ENCODE measurements at places on chromosomes 2 and 18.

DNA sequence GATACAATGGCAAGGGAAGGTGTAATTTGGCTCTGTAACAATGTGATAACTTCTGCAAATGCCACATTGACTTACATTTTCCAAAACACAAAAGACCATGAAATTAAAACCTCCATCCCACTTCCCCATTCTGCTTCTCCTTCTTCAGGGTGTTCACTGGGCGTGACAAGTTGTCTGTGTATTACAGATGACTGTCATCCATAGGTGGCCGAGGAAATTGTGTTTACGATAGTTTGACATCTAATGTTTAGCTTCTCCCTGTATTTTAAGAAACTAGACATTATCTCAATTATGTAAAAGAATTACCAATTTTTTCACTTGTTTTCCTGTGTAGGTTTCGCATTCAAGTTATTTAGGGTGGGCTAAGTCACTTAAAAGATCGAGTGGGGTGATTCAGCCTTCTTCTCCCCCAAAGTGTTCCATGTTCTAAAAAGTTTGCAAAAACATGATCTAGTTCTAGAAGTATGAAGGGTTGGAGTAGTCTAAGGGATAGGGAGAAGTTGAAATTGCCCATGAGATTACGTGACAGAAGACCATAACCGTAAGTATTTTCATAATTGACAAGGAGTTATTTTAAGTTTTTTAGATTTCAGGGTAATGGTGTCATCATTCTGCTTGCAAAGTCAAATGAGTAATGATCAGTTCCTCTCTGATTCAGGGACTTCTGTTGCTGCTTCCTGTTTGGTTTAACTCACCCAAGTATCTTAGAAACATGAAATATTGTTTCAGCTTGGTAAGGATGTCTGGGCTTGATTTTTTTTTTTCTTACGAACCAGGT, 25.2 kb upstream of the CYTIP start:
- no peak for DNase-seq

GRCh38 chr2:113848758-113849415, 41.0 kb upstream of the ACTR3 start:
- no peak for DNase-seq

DNA sequence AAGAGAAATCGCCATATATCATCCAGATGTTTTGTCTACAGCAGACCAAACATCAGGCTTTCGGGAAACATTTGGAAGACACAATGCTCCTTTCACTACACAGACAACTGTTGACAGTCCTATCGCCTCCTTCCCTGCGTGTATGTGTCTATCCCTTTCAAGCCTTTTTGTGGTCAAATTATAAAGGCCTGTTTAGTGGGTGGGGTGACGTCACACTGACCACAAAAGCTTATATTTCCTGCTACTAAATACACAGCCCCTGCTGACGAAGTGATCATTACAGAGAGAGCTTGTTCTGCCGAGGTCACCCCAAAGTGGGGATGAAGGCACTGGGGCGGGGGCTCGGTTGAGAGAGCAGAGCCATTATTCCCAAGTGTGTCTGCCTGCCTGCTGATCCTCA, 302.7 kb upstream of the TNP1 start:
- DNase-seq: no peak

- peak; percentile 41 for DNase-seq
Measured at GRCh38 chr18:46412916-46413315, 244.1 kb downstream of the LOXHD1 start.

- DNase-seq: no peak
Measured at GRCh38 chr2:120228503-120228902, 5.3 kb upstream of the TMEM185B start.

DNA sequence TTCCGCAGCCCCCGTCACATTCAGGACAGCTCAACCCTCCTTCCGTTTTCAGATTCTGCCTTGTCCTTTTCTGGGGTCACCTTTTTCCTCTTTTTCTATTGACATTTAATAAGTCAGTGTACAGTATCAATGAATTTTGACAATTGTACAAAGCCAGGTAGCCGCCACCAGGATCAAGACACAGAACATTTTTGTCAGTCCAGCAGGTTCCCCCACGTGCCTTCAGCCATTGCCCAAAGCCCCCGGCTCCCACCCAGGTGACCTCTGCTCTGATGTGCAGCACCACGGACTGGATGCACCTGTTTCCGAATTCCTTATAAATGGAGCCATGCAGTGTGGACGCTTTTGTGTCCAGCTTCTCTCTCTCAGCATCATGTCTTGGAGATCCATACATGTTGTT, 30.0 kb downstream of the CROCC2 start:
- DNase-seq: no peak

DNA sequence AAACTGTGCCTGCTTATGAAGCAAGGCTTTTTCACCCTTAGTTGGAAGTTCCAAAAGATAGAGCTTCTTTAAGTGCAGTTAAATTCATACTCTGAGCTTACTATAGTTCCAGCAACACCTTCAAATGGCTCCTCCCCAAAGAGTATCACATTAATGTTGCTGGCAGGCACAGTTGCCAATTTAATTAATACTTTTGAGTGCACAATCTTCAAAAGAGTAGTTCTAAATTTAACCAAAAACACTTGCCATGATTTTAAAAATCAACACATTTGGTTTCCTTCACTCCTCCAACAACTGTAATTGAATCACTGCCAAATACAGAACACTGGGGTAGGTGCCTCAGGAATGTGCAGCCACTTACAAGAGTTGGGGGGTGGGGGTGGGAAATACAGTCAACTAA, 150.6 kb upstream of the UBE2E3 start:
- peak; percentile 34 for DNase-seq

- DNase-seq: peak; percentile 45
Measured at GRCh38 chr18:8480506-8481328, 128.5 kb upstream of the RAB12 start.

GRCh38 chr2:235168174-235168979, 216.6 kb downstream of the SH3BP4 start:
- DNase-seq: no peak

DNA sequence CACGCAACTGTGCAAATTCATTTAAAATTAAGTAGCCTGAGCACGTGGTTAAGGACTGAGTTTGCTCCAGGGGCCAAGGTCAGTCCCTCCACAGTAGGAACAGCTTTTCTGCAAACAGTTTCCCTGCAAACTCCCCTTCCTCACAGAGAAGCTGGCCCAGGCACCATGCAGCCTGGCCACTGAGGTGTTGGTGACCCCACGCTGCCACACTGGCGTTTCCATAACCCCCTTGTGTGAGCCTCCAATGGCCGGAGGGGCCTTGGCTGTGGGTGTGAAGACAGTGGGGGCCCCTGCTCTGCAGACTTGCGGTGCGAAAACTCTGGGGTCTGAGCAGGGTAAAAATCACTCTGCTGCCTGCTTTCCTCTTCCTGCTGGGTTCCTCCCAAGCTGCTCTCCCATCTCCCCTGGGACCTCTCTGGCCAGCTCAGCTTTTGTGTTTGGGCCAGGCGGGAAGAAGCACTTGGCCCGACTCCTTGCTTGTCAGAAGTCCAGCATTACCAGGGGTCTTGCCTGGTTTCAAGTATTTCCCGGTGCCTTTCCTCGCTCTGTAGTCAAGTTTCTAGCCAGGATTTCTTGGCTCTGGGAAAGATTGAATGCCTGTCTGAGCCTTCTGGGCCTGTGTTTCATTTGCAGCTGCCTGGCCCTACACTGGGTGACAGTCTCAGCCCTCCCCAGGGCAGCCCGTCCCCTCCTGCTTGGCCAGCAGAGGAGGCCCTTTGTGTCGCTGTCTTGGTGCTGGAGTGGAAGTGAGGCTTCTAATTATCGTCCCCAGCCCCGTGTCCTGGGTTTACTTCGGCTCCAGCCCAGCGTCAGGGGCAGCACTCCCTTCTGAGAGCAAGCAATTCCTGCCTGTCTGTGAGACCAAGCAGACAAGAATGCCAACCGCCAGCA, 131.4 kb upstream of the SLC1A4 start:
- peak; percentile 92 for DNase-seq

DNA sequence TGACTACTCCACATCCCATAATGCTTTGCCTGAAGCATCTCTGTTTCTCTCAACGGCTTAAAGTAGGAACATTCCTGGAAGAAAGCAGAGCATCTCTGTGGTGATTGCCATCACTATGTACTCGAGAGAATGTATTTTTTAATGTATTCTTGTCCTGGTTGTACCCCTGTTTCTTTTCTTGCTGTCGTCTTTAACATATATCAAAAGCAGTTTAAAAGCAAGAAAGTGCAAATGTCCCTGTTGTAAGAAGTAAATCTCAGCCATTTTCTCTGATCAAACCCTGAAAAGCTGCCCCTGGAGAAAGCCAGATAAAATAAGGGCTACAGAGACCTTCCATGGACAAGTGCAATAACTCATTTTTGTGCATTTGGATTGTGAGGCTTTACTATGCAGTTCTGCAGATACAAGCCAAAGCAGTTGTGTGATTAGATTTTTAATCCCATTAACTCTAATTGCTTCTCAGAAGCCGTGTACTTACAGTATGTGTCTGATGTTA, 70.8 kb downstream of the XIRP2 start:
- no peak for DNase-seq

GRCh38 chr2:69509011-69509749, 71.9 kb upstream of the NFU1 start:
- no peak for DNase-seq
